NCI-H2227 treated with DMSO at 0.1 percent for 48 hours (cell line): ENCODE measurements at places on chromosomes 13 and 19.

GRCh38 chr13:25489238-25489637 is 117.5 kb downstream of the ATP8A2 start:
- DNase-seq: peak; percentile 47

GRCh38 chr13:50344717-50345116 is 329.5 kb downstream of the KCNRG start:
- no peak for DNase-seq

GRCh38 chr13:50396001-50396400 is 380.8 kb downstream of the KCNRG start:
- no peak for DNase-seq

GRCh38 chr13:24138911-24139310 is 21.6 kb upstream of the SPATA13 start:
- DNase-seq: no peak

GRCh38 chr19:18232540-18233223 is 6.4 kb upstream of the PDE4C start:
- peak; percentile 15 for DNase-seq

DNA sequence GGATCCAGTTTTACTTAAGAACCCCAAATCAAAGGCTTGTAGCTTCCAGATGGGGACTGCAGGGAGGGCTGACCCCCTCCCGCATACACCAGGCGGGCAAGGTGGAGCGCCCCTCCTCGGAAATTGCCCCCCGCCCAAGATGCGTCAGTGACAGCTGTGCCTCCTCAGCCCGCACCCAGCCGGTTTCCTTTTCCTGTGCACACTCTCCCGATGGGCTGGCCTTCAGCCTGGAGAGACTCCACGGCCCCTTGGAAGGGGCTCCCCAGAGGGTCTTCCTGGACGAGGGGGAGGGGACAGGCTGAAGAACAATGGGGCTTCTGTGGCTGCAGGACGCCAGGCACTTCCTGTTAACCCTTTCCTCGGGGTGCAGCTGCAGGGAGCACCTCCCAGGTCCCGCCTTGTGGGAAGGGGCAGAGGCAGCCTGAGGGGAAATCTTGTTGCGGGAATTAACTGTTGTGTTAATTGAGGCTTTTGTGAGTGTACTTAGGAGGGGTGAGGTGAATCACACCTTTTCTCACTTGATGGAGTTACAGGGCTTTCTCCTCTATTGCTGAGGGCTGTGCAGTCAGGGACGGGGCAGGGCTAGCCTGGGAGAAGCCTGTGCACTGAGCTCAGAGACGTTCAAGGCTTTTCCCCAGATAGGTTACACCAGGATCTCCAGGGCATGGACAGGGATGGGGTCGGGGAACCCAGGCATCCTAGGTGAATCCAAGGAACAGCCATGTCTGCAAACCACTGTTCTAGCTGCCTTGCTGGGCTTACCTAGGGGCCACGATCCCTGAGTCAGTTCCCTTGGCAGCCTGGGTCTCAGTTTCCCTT is 14.3 kb downstream of the IER2 start:
- DNase-seq: peak; percentile 15

GRCh38 chr19:18251587-18252369 is 22.5 kb downstream of the IQCN start:
- peak; percentile 61 for DNase-seq

DNA sequence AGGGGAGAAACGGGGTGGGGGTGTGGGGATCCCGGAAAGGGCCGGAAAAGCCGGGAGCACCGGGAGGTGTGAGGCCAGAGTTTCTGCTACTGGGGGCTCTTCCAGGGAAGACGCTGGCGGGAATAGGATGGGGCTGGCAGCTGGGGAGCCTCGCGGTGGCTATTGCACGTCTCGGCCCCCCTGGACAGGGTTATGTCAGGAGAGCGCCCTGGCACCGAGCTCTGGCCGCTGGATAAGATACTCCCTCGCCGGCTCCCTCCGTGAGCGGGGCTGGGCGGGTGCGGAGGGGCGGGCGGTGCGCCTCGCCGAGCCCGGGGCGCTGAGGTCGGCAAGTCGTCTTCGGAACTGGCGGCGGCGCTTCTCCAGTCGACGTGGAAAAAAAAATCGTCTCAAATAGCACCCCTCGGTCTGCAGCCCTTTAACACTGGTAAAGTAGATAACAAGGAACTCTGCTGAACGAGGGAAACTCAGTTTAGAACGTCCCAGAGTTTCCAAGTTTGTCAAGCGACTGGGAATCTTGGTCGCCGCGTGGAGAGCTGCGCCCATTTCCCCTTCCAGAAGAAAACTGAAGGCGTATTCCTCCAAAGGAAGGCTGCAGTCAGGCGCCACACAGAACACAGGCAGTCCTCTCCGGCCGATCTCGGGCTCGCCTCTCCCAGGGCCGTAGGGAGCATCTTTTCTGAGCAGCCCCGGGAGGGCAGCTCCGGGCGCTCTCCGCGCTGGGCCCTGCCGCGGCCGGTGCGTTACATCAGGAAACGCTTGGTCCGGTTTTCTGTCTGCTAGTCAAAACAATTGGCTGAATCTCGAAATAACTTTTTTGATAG is 115.1 kb downstream of the KCNRG start:
- peak; percentile 4 for DNase-seq

- no peak for DNase-seq
These were observed 17.8 kb downstream of the LHFPL6 start for GRCh38 chr13:39585219-39585618.

- DNase-seq: no peak
These were observed at the start of gene ATP4B for GRCh38 chr13:113657851-113658741. TSS of gene ATP4B (minus strand) at chr13:113658198. CDS start at chr13:113658144, 54 bp downstream.

DNA sequence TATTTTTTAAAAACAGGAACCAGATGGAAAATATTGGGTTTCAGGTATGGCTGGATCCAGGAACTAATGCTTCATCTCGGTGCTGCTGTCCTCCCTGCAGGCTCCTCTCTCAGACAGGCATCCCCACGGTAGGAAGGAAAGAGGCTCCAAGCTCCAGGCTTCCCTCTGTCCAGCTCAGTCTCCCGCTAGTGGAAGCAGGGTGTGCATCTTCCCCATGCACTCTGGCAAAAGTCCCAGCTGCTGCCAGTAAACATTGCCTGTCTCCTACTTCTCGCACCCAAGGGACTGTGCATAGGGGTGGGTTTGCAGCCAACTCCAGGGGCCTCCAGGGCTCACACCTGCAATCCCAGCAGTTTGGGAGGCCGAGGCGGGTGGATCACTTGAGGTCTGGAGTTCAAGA is 29.2 kb downstream of the IL12RB1 start:
- no peak for DNase-seq

GRCh38 chr13:59700281-59700680 is 463.4 kb downstream of the DIAPH3 start:
- no peak for DNase-seq

- DNase-seq: no peak
These were observed 185.2 kb upstream of the IRS2 start for GRCh38 chr13:109971456-109972090.

DNA sequence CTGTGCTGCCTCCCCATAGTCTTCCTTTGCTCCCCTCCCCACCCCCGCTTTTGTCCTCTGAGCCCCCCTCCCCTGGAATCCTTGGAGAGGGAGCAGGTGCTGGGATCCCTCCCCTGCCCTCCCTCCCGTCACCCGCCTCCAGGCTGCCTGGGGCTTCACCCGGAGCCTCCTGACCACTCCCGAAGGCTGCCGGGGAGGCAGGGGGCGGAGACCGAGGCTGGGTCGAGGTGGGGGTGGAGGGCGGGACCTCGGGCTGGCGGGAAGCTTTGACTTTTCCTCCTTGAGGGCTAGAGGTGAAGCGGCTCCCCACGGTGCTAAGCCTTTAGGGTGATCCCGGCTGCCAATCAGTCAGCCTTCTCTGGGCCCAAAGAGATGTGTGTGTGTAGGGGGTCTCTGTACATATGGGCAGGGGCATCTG is 1.5 kb downstream of the KMT5C start:
- DNase-seq: peak; percentile 60

GRCh38 chr19:8938576-8938975 is 71.6 kb downstream of the MUC16 start:
- DNase-seq: no peak

GRCh38 chr19:55068950-55069864 is 6.3 kb upstream of the RDH13 start:
- peak; percentile 82 for DNase-seq

- DNase-seq: no peak
These were observed 1.6 kb upstream of the PPP1R12C start for GRCh38 chr19:55119053-55119452.

DNA sequence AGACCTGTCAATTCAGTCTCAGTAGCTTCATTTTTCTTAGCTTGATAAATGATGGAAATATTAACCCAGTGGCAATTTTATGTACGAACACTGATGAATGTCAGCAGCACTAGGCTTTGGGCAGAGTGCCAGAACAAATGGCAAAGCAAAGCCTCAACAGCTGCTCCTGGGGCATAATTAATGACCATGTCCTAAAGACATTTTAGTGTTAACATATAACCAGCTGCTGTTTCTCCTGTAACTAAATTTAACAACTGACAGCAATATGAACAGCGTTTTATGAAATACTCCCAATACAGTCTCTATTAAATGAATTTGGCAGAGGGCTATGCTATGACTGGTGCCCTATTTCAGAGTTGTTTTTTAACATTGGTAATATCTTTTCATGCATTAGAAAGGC is 47.1 kb downstream of the ZNF568 start:
- DNase-seq: no peak

GRCh38 chr13:114067886-114068651 is 64.4 kb downstream of the RASA3 start:
- DNase-seq: no peak

- DNase-seq: no peak
These were observed 826 bp upstream of the BSG start for GRCh38 chr19:571566-571974.

- peak; percentile 2 for DNase-seq
These were observed at the start of gene ADAMTS10 for GRCh38 chr19:8610041-8610935. TSS of gene ADAMTS10 (minus strand) at chr19:8610715. CDS start at chr19:8605710, 5,005 bp downstream.

DNA sequence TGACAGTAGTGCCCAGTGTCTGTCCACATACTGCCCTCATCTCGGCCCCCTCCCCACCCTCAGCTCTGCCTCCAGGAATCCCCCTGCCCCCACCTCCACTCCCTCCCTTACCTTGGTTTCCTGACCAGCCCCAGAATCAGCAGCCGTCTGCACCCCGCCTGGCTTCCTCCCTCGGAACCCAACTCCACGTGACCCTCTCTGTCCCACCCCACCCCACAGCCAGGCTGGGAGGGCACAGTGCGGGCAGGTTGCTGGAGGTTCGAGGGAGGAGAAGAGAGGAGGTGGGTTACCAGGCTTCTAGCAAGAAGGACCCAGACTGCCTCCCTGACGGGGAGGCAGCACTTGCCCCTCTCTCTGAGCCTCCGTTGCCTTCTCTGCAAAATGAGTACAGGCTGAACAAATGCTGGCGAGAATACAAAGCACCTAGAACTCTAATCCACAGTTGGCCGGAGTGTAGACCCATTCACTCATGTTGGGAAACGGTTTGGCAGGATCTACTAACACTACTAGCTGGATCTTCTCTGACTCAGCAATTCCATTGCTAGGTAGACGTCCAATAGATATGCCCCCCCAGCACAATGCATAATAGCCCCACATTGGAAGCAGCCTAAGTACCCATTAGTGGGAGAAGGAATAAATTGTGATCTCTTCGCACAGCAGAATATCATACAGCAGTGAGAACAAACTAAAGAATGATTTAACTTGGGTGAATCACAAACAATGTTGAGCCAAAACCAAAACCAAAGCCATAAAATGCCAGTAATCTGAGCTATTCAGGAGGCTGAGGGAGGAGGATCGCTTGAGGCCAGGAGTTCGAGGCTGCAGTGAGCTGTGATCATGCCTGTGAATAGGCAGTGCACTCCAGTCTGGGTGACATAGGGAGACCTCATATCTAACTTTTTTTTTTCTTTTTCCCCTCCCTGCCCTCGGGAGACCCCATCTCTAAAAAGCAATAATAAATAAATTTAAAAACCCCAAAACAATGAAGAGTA is at the start of gene RASAL3:
RASAL3 (minus strand) TSS at position 151 of the 992 bp plus-strand sequence. CDS start 186 bp downstream, outside the sequence.
- no peak for DNase-seq

DNA sequence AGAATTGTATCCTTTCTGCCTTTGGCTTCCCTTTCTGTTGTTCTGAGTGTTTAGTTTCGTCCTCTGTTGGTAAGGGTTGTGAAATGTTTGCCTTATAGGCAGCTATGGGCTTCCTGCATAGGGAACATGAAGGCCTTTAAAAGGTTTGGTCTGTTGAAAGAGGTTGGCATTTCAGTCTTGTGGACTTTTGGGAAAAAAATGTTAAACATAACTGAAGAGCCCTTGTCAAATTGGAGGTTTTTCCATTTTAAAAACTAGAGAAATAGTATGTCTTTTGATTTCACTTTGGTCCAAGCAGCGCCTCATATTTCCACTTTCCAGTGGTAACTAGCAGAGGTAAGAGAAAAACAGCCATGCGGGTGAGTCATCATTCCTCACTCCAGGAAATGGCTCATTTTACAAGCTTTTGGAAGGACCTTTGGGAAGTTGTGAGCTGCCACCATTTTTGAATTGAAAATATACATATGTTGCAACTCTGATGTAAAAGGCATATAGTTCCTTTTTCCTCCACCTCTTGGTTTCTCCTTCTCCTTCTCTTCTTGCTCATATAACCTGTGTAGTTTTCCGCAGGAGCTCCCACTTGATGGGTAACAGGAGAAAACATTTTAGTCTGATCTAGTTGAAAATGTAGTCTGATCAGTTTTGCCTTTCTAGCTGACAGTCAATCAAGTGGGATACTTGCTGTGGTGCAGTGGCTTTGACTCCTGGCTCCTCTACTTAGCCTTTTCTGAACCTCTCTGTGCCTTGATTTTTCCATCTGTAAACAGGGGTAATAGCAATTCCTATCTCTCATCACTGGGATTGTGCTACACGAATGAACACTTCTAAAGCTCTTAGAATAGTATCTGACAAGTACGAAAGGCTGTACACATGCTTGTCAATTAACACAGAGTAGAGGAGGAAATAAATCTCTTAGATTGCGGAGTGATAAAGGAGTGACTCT is 23.0 kb downstream of the GPC6 start:
- DNase-seq: no peak

DNA sequence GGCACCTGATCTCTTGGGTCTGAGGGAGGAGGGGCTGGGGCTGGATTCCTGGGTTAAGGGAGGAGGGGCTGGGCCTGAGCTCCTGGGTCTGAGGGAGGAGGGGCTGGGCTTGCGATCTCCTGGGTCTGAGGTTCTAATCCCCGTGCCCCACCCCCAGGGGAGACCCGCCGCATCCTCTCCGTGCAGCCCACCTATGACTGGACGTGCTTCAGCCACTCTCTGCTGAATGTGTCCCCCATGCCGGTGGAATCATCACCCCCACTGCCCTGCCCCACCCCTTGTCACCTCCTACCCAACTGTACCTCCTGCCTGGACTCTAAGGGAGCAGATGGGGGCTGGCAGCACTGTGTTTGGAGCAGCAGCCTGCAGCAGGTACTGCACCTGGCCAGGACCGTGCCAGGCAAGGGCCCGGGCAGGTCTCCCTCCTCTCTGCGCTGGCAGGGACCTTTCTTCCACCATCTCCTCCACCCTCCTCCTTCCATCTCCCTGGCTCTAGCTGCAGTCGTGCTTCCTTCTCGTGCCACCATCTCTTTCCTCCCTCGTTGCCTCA is 27.1 kb downstream of the CNFN start:
- no peak for DNase-seq

GRCh38 chr19:392375-392970 is 16.5 kb downstream of the C2CD4C start:
- no peak for DNase-seq

GRCh38 chr13:106105153-106105552 is 430.3 kb downstream of the EFNB2 start:
- no peak for DNase-seq
